Liver (tissue), 10 donors: ENCODE measurements at places on chromosomes 1 and 21. TPM values are rescaled to one million over a fixed set of nuclear protein-coding genes. Genes with fewer than 3 reads are reported as not detected.

FMO5 gene
- 75.5 TPM for total RNA-seq

SYT14 gene
- total RNA-seq: not detected

PADI2 gene
- 2.4 TPM for total RNA-seq

SEC16B gene
- 56.8 TPM for total RNA-seq

DNAJC28 gene
- 2.6 TPM for total RNA-seq

AIM2 gene
- 0.42 TPM for total RNA-seq

- H3K27ac ChIP-seq: no peak overlapping the region
- H3K4me1 ChIP-seq: peaks cover 43% of the 10 kb centered on the region
- no peaks in the 10 kb centered on the region for H3K27me3 ChIP-seq
- DNase-seq: no peak
- no peak overlapping the region for H3K4me3 ChIP-seq
These were observed 51.7 kb downstream of the CAPZB start for GRCh38 chr1:19433719-19433998.

GRCh38 chr1:2417083-2417832 is 4.9 kb upstream of the PEX10 start:
- no peak overlapping the region for H3K4me3 ChIP-seq
- DNase-seq: no peak
- H3K4me1 ChIP-seq: peaks cover 9% of the 10 kb centered on the region
- H3K36me3 ChIP-seq: no peaks in the 10 kb centered on the region
- no peak overlapping the region for H3K27ac ChIP-seq
- no peaks in the 10 kb centered on the region for H3K27me3 ChIP-seq

DNA sequence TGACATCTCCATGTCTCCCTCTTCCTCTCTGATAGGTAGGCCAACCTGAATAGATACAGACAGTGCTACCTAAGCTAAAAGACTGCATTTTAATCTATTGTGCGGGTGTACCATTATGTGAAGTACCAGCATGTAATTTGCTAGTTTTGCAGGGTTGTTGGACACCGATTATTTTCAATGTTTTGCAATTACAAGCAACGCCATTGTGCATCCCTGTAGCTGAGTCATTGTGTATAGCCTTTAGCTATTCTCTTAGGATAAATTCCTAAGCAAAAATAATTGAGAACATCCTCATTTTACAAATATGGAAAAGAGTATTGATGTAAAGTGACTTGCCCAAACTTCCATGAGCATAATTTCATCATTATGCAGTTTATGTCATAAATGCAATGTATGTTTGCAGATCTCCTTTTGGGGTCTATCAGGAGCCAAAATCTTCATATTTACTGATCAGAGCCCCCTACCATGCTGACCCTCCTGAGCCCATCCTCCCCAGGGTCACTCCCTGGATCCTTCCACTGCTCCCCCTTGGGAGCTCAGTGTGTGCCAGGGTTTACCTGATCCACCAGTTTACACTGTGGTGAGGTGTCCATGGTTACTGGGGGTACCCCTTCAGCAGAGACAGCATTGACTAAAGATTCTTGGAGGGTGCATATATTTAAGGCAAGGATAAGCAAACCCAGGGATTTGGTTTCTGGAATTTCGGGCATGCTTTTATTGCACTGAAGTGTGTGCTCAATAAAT is 80.6 kb downstream of the CCDC185 start:
- H3K27ac ChIP-seq: no peak overlapping the region
- no peaks in the 10 kb centered on the region for H3K4me1 ChIP-seq
- H3K36me3 ChIP-seq: no peaks in the 10 kb centered on the region
- no peak for DNase-seq

DNA sequence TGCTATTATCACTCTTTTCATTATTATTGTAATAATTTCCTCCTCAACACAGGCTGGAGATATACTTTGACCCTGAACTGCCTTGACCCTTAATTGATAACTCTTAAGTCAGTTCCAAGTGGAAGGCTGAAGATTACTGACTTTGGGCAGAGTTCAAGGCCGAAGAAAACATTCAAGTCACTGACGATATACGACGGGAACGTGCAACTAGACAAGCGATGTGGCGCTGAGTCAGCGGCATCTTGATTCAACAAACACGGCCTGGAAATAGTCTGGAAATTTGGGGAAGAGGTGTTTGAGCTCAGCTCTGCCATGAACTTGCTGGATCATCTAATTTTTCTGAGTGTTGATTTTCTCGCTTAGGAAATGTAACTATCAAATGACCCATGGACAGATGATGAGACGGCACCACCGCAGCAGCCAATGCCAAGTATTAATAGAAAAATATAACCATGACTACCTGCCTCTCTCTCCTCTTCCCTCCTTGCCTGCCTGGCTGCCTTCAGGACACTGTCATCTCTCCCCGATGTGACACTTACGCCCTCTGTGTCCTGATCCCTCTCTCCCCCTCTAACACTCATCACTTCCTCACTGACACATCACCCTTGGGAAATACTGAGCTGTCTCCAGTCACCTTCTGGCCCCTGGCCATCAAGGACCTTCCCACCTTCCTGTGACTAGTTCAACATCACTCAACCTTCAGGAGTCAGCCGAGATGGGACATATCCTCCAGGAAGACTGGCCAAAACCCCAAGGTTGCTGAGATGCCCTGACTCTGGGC is 49.4 kb downstream of the TMCO4 start:
- no peak overlapping the region for H3K27ac ChIP-seq
- peaks cover 11% of the 10 kb centered on the region for H3K4me1 ChIP-seq
- H3K36me3 ChIP-seq: peaks cover 6% of the 10 kb centered on the region
- no peak overlapping the region for H3K4me3 ChIP-seq
- no peaks in the 10 kb centered on the region for H3K27me3 ChIP-seq

- no peak overlapping the region for H3K27ac ChIP-seq
- no peak for DNase-seq
- no peak overlapping the region for H3K4me3 ChIP-seq
- no peaks in the 10 kb centered on the region for H3K27me3 ChIP-seq
- no peaks in the 10 kb centered on the region for H3K36me3 ChIP-seq
These were observed 244.6 kb upstream of the MAP1LC3C start for GRCh38 chr1:242243472-242243871.

DNA sequence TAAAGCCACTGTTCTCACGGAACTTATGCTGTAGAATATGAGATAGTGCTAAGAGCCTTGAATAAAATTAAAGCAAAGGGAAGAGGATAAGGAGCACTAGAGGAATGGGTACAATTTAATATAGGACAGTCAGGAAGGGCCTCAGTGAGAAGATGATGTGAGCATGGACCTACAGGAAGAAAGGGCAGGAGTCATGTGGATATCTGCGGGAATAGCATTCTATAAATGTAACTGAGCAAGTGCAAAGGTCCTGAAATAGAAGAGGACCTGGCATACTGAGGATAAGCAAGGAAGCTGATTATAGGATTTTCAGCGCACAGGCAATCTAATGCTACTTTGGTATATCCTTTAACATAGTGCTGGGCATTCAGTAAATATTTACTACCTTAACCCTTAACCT is 12.6 kb upstream of the BCAS2 start:
- H3K4me3 ChIP-seq: no peak overlapping the region
- no peak for DNase-seq
- peaks cover 13% of the 10 kb centered on the region for H3K36me3 ChIP-seq
- H3K4me1 ChIP-seq: peaks cover 3% of the 10 kb centered on the region
- H3K27me3 ChIP-seq: no peaks in the 10 kb centered on the region
- no peak overlapping the region for H3K27ac ChIP-seq

GRCh38 chr1:225596736-225597135 is 56.2 kb downstream of the ENAH start:
- H3K4me1 ChIP-seq: no peaks in the 10 kb centered on the region

GRCh38 chr1:40404670-40405462 is 31.3 kb downstream of the SMAP2 start:
- DNase-seq: no peak
- H3K36me3 ChIP-seq: peaks cover 9% of the 10 kb centered on the region
- H3K4me1 ChIP-seq: peaks cover 4% of the 10 kb centered on the region

DNA sequence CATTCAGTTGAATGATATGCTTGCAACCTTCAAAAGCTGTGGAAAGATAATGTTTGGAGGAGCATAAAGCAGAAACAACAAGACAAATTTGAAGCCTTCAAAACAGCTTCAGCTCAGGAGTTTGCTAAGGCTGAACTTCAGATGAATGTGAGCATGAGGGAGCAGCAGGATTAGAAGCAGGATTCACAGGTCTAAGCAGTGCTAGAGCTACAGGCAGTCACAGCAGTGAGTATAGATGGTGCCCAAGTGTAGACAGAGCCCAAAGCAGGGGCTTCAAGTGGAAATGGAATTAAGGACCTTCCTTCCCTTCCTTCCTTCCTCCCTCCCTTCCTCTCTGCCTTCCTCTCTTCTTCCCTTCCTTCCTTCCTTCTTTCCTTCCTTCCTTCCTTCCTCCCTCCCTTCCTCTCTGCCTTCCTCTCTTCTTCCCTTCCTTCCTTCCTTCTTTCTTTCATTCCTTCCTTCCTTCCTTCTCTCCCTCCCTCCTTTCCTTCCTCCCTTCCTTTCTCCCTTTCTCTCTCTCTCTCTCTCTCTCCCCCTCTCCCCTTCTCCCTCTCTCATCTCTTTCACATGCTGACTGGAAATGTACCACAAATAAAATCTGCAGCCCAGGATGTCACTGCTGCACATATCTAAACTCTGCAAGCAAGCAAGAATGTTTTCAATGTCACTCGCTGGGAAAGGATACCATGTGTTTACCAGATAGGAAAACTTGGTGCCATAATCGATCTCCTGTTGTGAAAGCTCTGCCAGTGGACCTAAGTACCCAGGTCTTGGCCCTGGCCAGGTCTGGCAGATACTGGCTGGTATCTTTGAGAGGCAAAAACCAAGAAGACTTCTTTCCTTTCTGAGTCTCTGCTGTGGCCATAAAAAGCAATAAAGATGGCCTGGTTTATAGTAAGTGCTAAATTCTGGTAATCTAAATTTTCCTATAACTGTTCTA is 13.1 kb upstream of the SLC30A10 start:
- H3K4me1 ChIP-seq: peaks cover 31% of the 10 kb centered on the region
- H3K4me3 ChIP-seq: peak overlapping the region; percentile 14
- no peak for DNase-seq
- H3K36me3 ChIP-seq: no peaks in the 10 kb centered on the region

DNA sequence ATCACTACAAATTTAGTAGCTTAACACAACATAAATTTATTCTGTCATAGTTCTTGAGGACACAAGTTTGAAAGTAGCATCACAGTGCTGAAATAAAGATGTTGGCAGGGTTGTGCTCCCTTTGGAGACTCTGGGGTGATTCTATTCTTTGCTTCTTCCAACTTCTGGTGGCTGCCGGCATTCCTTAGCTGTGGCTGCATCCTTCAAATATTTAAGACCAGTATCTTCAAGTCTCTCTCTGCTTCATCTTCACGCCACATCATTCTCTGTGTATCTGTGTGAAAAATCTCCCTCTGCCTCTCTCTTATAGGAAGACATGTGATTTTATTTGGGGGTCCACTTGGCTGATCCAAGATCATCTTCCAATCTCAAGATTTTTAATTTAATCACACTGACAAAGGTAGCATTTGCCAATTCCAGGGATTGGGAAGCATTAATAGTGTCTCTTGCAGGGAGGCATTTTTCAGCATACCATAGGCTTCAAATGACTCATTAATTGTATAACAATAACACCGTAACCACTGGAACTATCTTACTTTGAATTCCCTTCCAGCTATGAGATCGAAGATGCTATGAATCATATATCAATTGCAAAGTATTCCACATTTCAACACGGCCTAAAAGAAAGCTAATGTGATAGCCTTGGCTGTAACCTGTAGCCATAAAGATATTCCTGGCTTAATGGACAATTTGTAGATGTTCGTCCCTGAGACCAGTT is 74.6 kb downstream of the DPT start:
- no peaks in the 10 kb centered on the region for H3K36me3 ChIP-seq
- no peak overlapping the region for H3K27ac ChIP-seq
- H3K4me1 ChIP-seq: no peaks in the 10 kb centered on the region
- no peak for DNase-seq
- no peaks in the 10 kb centered on the region for H3K27me3 ChIP-seq

DNA sequence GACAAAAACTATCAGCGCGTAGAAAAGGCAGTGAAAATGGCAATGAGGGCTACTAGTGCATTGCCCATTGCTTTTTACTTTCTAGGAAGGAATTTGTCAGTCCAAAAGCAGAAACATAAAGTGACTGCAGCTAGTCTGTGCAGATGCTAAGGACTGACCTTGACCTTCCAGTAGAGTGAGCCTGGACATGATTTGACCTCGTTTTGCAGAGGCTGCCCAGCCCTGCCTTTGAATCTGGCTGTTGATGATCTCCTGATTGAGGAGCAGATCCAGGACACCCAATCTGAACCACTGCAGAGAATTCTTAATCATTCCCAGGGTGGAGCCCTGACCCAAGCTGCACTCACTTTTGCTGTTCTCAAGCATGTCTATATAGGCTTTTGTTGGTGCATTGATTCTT is 21.6 kb downstream of the DYRK3 start:
- H3K27me3 ChIP-seq: no peaks in the 10 kb centered on the region
- H3K27ac ChIP-seq: no peak overlapping the region
- no peak overlapping the region for H3K4me3 ChIP-seq
- H3K36me3 ChIP-seq: no peaks in the 10 kb centered on the region
- H3K4me1 ChIP-seq: peaks cover 16% of the 10 kb centered on the region
- DNase-seq: no peak

GRCh38 chr1:31703431-31704270 is at the start of gene COL16A1:
TSS of gene COL16A1 (minus strand) at chr1:31704017. CDS start at chr1:31702193, 1,824 bp downstream.
- H3K36me3 ChIP-seq: no peaks in the 10 kb centered on the region
- no peaks in the 10 kb centered on the region for H3K27me3 ChIP-seq
- DNase-seq: peak; percentile 37
- peak within 1 kb of the TSS; percentile 23 for H3K27ac ChIP-seq
- H3K4me1 ChIP-seq: peaks cover 13% of the 10 kb centered on the region

GRCh38 chr1:106964495-106964894 is 92.0 kb upstream of the PRMT6 start:
- no peaks in the 10 kb centered on the region for H3K27me3 ChIP-seq
- no peak overlapping the region for H3K4me3 ChIP-seq
- no peak for DNase-seq

- DNase-seq: no peak
- no peak overlapping the region for H3K27ac ChIP-seq
- no peak overlapping the region for H3K4me3 ChIP-seq
- H3K36me3 ChIP-seq: no peaks in the 10 kb centered on the region
These were observed 879.1 kb upstream of the NEGR1 start for GRCh38 chr1:73161418-73161817.

- H3K27ac ChIP-seq: no peak overlapping the region
- no peak for DNase-seq
- H3K4me1 ChIP-seq: peaks cover 64% of the 10 kb centered on the region
These were observed 3.0 kb upstream of the RASSF5 start for GRCh38 chr1:206504363-206504713.

DNA sequence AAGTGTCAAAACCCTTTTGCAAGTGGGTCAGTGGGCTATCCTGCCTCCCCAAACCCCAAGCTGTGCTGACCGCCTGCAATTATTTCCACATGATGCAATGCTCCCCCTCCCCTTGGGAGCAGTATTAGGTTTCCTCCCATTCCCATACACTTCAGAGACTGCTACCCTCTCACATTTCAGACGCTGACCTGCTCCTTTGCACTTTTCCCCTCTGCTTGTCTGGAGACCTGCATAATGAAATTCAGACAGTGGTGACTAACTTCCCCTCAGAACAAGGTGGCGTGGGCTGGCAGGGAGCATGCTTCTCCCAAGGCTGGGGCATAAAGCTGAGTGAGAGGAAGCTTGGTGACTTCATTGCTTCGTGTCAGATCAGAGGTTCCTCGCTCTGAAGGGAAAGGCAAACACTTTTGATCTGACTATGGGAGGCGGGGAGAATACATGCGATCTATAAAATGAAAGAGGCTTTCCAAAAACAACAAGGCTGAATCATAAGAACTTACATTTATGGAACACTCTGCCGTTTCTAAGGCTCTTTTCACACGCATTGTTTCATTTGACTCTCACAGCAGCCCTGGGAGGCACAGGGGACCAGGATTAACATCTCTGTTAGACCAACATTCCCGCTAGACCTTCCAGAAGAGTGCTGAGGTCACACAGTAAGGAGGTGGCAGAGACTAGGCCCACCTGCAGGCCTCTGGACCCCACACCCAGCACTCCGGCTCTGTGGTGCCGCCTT is 27.5 kb upstream of the ROR1 start:
- no peak overlapping the region for H3K27ac ChIP-seq
- H3K4me3 ChIP-seq: no peak overlapping the region
- DNase-seq: no peak
